Osteoblast (primary cell): ENCODE measurements at places on chromosomes 7 and 10. TPM values are rescaled to one million over a fixed set of nuclear protein-coding genes. Genes with fewer than 3 reads are reported as not detected.
A peak's percentile ranks its signal among the peaks of the same experiment; 100 is the strongest.

Gene GGCT
- total RNA-seq: 24.2 and 26.8 TPM in 2 replicates

Gene RPEL1
- 0.29 and 0.36 TPM in 2 replicates for total RNA-seq

Gene GPR26
- not detected in 2 replicates for total RNA-seq

Gene CYP26C1
- under 0.01 TPM in 2 replicates for total RNA-seq

Gene KCNMA1
- total RNA-seq: 72.2 and 77.8 TPM in 2 replicates

- H3K27ac ChIP-seq: no peak overlapping the region
- DNase-seq: no peak
- no peaks in the 10 kb centered on the region for H3K27me3 ChIP-seq
- H3K36me3 ChIP-seq: no peaks in the 10 kb centered on the region
Measured at GRCh38 chr7:143049362-143049761, 2.8 kb upstream of the OR6V1 start.

- H3K4me1 ChIP-seq: peaks cover 15% of the 10 kb centered on the region
- no peaks in the 10 kb centered on the region for H3K27me3 ChIP-seq
- no peak for DNase-seq
- no peak overlapping the region for H3K4me3 ChIP-seq
- H3K36me3 ChIP-seq: no peaks in the 10 kb centered on the region
Measured at GRCh38 chr7:19554581-19554980, 154.3 kb downstream of the POLR1F start.

- H3K4me1 ChIP-seq: no peaks in the 10 kb centered on the region
- H3K4me3 ChIP-seq: no peak overlapping the region
- H3K27me3 ChIP-seq: no peaks in the 10 kb centered on the region
- no peaks in the 10 kb centered on the region for H3K36me3 ChIP-seq
- DNase-seq: no peak
Measured at GRCh38 chr7:152859781-152860191, 100.2 kb downstream of the ACTR3B start.

DNA sequence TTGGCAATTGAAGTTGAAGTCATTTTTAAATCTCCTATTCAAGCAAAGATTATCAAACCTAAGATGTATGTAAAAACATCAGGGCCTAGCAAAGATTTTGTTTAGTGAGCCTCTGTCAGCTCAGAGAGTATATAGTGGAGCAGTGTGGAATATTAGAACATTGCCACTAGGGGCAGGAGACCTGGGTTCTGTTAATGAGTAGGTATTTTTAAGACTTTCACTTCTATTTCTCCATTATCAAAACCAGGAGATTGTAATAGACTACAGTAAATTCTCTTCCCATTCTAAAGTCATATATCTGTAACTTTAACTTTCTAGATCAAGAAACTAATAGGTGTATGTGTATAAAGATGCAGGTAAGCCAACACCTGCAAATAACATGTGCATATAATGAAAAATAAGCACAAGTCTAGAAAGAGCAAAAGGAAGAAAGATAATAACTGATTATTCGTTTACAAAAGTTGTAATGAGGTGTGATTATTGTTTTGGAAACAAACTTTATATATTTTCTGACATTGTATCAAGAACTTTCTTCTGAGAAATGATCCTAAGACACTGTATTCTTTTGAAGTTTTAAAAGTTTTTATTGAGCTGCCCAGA, 64.4 kb downstream of the KCND2 start:
- H3K27me3 ChIP-seq: no peaks in the 10 kb centered on the region
- no peak overlapping the region for H3K4me3 ChIP-seq
- no peak overlapping the region for H3K27ac ChIP-seq
- H3K4me1 ChIP-seq: no peaks in the 10 kb centered on the region
- DNase-seq: peak; percentile 6

GRCh38 chr7:100509231-100509630, 25.5 kb downstream of the NYAP1 start:
- H3K36me3 ChIP-seq: no peaks in the 10 kb centered on the region
- DNase-seq: peak; percentile 14
- no peaks in the 10 kb centered on the region for H3K4me1 ChIP-seq
- no peaks in the 10 kb centered on the region for H3K27me3 ChIP-seq
- no peak overlapping the region for H3K27ac ChIP-seq

DNA sequence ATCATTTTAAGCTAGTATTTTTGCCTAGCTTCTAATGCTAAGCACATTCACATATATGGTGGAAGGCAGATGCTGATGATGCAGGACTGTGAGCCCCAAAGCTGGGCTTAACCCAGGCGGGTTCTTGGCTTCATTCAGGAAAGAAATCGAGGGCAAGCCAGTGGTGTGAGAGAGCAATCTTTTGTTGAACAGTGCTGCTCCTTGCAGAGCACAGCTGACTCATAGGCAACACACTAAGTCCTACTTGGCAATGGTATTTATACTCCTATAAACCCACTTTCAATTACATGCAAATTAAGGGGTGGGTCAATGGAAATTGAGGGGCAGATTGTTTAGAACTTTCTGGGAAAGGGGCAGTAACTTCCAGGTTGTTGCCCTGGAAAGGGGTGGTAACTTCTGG, 42.0 kb upstream of the CELF2 start:
- H3K27ac ChIP-seq: no peak overlapping the region
- DNase-seq: no peak
- H3K4me1 ChIP-seq: no peaks in the 10 kb centered on the region
- H3K36me3 ChIP-seq: no peaks in the 10 kb centered on the region
- H3K4me3 ChIP-seq: no peak overlapping the region
- H3K27me3 ChIP-seq: no peaks in the 10 kb centered on the region

- DNase-seq: no peak
- H3K4me1 ChIP-seq: peaks cover 36% of the 10 kb centered on the region
- peak overlapping the region; percentile 2 for H3K4me3 ChIP-seq
- H3K27me3 ChIP-seq: no peaks in the 10 kb centered on the region
Measured at GRCh38 chr10:3623746-3624145, 161.3 kb downstream of the KLF6 start.
